ENCODE measurements at places on chromosomes 6 and 20.

- no peak for DNase-seq
These were observed 34.4 kb downstream of the ADGRG6 start for GRCh38 chr6:142336183-142336582.

- DNase-seq, result no peak
These were observed 1217.6 kb upstream of the GJE1 start for GRCh38 chr6:140915103-140915502.

DNA sequence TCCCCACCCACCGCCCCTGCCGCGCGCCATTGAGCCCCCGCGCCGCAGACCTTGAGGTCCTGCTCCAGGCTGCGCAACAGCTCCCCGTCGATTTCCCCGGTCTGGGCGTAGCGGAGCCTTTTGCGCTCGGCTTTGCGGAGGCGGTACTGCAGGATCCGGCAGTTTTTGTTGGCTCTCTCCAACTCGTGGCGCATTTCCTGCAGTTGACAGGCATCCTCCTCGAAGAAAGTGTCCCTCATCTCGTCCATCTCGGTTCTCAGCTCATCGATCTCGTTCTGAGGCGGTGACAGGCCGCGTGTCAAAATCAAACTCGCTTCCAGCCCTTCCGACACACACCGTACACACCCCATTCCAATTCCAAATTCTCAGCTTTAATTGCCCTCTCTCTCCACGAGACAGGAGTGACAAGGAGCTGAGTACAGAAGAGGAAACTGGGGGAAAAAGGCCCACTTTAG, 4.3 kb downstream of the MTCL3 start:
- DNase-seq, result no peak

GRCh38 chr20:8127553-8128255, 4.4 kb upstream of the PLCB1 start:
- DNase-seq, result no peak

DNA sequence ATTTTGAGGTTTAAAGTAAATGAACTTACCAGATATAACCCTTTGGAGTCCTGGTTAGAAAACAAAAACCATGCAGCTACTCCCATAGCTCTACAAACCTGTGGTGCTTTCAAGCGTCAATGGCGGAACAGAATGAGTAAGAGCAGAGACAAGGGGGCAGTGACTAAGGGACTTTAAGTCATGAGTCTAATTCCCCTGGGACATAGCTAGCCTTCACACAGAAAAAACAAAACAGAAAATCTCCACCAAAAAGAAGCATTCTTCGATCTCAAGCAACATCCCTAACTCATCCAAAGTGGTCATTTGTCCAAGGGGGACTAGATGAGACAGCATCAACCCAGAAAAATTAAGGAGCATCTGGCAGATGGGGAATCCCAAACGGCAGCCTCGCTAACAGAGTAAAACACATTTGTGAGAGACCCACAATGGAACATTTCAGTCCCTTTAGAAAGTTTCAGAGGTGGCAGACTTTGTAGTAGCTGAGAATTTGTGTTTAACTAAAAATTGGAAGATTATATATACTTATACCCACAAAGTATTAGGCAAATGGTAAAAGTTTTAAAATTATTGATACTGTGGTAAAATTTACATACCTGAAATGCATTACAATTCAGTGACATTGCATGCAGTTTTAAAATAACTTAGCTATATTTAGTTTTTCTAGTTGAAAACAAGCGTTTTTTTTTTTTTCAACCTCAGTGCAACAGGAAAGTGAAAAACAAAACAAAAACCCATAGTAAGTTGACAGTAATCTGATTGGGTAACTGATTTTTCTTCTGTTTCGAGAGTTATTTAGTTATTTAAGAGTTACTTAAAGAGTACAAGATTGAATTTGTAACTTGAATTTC, 67.5 kb downstream of the KCNQ5 start:
- no peak for DNase-seq

- no peak for DNase-seq
These were observed 95.7 kb downstream of the LYRM2 start for GRCh38 chr6:89542866-89543265.

- DNase-seq, result no peak
These were observed 12.1 kb downstream of the COL21A1 start for GRCh38 chr6:56235245-56235644.

- DNase-seq, result peak; percentile 75
These were observed 7.9 kb downstream of the CALHM4 start for GRCh38 chr6:116561377-116562018.

GRCh38 chr6:32933661-32934085, 7.2 kb downstream of the HLA-DMB start:
- peak; percentile 80 for DNase-seq

GRCh38 chr6:39791850-39792539, at the start of gene DAAM2:
DAAM2 (plus strand) TSS chr6:39792376; CDS start chr6:39856303, 63,927 bp downstream.
- no peak for DNase-seq

DNA sequence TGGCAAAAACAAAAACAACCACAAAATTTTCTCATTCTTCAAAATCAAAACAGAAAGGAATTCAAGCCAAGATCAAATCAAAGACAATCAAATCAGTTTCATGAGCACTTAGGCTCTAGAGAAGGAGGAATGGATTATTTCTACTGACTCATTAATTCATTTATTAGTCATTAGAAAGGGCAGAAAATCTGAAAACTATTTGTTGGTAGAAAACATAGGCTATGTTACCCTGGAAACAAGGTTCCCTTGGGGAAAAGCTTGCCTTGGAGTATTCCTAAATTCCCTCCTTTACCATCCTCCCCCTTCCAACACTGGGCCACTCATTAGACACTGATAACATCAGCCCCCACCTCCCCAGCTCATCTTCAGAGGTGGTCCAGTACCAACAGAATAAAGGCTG, 17.5 kb downstream of the KIF16B start:
- no peak for DNase-seq

DNA sequence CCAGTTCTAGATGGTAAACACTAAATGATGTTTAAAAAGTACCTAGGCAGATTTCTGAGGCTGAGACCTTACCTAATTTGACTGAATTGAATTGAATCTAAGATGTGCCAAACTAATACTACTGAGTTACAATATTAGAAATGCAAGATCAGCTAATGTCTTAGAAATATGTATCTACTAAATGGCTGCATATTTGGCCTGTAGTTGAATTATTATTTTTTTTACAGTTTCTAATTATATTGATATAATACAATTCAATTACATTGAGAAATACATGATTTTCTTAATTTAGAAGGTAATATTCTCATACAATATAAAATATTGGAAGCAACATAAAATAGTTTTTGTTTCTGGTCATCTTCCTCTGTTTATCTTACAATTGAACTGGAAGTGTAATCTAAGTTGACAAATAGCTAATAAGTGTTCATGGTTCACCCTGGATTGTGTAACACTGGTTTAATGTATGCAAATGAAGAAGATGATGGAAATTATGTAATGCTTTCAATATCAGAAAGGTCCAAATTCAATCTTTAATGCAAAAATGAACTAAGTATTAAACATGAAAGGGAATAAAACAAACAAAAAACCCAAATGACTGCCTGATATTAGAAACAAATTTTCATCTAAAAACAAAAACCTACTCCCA, 2.9 kb downstream of the MAP3K7 start:
- DNase-seq, result no peak

Measured in DND-41 (cell line).